Activated CD4-positive, alpha-beta memory T cell treated with anti-CD3 and anti-CD28 coated beads, Interleukin-2, amount 10 ng/mL, durations not matched to agents 7 days and 5 days (primary cell): ENCODE measurements at places on chromosomes 6 and 20. TPM values are rescaled to one million over a fixed set of nuclear protein-coding genes. Genes with fewer than 3 reads are reported as not detected.

The MTHFD1L gene
- 51.6 TPM for total RNA-seq

- DNase-seq = no peak
- no peak overlapping the region for H3K4me3 ChIP-seq
- H3K4me1 ChIP-seq = no peaks in the 10 kb centered on the region
- H3K27me3 ChIP-seq = no peaks in the 10 kb centered on the region
- no peak overlapping the region for H3K27ac ChIP-seq
Measured at GRCh38 chr20:13022401-13023155, 13.8 kb downstream of the SPTLC3 start.

DNA sequence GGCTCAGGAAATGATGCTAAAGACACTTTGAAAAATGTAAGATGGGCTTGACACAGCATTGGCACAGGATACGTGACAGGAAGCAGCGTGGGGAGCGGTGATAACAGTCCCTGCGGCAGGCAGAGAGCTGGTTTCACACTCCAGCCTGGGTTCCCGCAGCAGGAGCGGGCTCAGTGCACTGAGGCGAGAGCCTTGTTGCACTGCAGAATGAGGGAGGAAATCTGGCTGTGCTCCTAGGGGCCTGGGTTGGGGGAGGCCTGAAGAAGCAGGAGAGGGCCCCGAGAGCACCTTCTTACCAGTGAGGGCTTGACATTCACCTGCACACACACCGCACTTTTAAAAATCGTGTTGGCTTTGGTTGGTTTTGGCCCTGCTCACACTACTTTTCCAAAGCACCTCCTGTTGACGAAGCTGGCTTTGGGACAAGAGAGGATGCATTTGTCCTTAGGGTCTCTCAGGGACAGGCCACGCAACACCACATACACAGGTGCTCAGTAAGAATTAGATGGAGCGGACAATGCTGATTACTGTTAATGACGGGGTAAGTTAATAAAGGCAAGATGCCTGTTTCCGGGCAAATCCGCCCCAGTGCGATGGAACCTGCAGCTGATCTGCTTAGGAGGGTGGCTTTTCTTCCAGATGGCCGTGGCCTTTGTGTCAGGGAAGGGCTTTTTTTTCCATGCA lies 49.4 kb upstream of the ARMC2 start:
- H3K27ac ChIP-seq = peak overlapping the region; percentile 85
- peaks cover 46% of the 10 kb centered on the region for H3K4me1 ChIP-seq
- no peaks in the 10 kb centered on the region for H3K36me3 ChIP-seq

GRCh38 chr6:156283091-156283490 lies 494.1 kb upstream of the ARID1B start:
- peaks cover under 1% of the 10 kb centered on the region for H3K27me3 ChIP-seq
- H3K4me3 ChIP-seq = no peak overlapping the region
- peaks cover under 1% of the 10 kb centered on the region for H3K36me3 ChIP-seq

GRCh38 chr20:58389324-58389967 lies 417 bp downstream of the VAPB start:
- peaks cover 35% of the 10 kb centered on the region for H3K36me3 ChIP-seq
- peaks cover 42% of the 10 kb centered on the region for H3K4me1 ChIP-seq
- peak overlapping the region; percentile 92 for H3K4me3 ChIP-seq
- peaks cover 8% of the 10 kb centered on the region for H3K27me3 ChIP-seq

DNA sequence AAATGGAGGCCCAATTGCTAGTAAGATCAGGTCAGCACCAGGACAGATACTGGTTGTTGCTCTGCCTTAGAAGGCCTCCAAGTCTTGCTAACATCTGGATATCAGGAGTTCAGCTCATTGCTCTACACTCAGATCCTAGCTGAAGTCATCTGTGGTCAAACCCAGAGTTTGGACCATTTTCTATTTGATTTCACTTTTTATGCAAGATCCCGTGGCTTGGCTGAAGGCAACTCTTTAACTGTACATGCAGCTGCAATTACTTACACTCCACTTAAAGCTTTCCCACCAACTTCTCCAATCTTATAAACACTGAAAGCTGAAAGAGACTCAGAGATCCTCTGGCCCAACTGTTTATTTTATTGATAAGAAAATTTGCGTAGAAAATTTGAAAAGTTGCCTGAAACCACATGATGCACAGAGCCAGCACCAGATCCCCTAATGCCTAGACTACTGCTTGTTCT lies 2.7 kb downstream of the SLC17A2 start:
- peaks cover 6% of the 10 kb centered on the region for H3K4me1 ChIP-seq
- H3K36me3 ChIP-seq = no peaks in the 10 kb centered on the region
- DNase-seq = no peak
- H3K27ac ChIP-seq = no peak overlapping the region

DNA sequence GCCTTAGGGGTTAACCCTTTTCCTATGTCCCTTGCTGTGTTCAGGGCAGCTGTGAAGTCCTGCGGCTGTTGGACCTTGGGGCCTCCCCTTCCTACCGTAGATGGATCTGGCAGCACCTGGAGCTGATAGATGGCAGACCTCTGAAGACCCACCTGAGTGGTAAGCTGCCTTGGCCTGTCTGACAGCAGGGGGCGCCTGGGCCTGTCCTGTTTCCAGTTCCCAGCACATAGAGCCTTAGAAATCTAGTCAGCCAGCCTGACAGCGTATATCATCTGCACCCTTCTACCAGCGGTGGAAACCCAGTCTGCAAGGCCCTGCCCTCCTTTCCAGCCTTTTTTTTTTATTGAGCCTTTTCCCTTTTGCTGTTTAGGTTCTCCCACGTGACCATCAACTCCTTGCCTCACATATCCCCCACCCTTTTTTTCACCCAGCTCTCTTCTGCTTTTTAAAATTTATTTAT lies 26.6 kb downstream of the CNBD2 start:
- peaks cover 6% of the 10 kb centered on the region for H3K4me1 ChIP-seq
- no peak overlapping the region for H3K4me3 ChIP-seq
- H3K36me3 ChIP-seq = no peaks in the 10 kb centered on the region
- peaks cover 8% of the 10 kb centered on the region for H3K27me3 ChIP-seq

DNA sequence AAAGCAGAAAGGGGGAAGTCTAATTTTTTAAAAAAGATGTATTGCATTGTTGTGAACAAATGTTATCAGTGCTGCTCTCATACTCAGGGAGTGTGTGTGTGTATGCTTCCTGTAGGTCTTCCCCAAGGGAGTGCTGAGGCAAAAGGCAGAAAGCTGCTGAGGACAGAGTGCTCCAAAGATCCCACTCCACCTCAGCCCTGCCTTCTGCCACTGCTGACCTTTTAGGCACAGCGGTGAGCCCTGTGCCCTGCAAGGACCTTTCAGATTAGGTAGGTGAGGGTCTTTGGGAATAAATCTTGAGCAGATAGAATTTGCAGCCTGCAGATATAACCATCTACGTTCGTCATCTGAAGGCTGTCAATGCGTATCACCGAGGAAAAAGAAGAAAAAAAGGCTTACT lies 756.4 kb upstream of the MMS22L start:
- H3K36me3 ChIP-seq = no peaks in the 10 kb centered on the region
- H3K27ac ChIP-seq = no peak overlapping the region
- no peaks in the 10 kb centered on the region for H3K4me1 ChIP-seq
- DNase-seq = no peak
- no peak overlapping the region for H3K4me3 ChIP-seq

DNA sequence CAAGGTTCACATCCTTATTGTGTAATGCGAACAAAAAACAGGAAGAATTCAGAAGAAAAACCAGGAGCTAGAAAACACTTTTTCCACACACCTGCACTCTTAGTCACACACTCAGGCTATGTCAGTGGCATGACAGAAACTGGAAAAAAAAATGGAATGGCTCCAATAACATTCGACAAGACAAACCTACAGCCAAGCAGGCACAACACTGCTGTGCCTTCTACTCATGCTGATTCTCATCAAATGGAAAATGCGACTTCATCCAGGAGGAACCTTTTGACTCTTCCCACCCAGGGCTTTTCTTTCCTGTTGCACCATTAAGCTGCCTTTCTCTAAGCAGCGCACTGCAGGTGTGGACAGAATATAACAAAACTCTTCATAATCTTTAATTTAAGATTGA lies 163.2 kb upstream of the BTBD3 start:
- H3K27ac ChIP-seq = no peak overlapping the region
- DNase-seq = no peak
- no peaks in the 10 kb centered on the region for H3K27me3 ChIP-seq
- H3K4me1 ChIP-seq = no peaks in the 10 kb centered on the region
- H3K36me3 ChIP-seq = no peaks in the 10 kb centered on the region

The CDSN gene
- total RNA-seq = not detected

The CRISP3 gene
- not detected for total RNA-seq

DNA sequence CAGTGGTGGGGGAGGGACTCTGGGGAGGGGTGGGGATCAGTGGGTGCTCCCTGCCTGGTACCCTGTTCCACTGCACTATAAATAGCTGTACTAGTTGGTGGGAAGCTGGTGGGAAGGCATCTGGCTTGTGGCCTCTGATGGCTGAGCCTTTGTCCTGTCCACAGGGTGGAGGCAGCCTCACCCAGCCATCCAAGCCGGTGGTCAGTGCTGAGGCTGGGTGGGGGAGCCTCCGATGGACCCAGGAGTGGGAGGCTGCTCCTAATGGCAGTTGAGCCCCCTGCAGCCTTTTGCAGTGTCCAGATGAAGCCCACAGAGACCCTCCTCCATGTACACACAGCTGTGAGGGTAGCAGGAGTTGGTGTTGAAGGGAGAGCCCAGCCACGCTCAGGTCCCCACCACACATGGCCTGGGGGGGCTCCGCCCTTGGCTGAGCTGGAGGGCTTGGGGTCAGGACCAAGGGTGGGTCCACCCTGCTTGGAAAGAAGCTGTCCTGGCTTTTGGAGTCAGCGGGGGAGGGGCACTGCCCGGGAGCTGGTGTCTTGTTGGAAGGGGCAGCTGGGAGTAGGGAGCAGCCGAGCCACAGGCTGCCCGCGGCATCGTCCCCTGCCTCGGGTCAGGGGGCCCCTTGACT lies 2.5 kb downstream of the PPDPF start:
- H3K4me3 ChIP-seq = peak overlapping the region; percentile 58
- no peak overlapping the region for H3K27ac ChIP-seq
- H3K27me3 ChIP-seq = peaks cover 11% of the 10 kb centered on the region
- no peak for DNase-seq
